ENCODE measurements at places on chromosomes 5 and 9.

DNA sequence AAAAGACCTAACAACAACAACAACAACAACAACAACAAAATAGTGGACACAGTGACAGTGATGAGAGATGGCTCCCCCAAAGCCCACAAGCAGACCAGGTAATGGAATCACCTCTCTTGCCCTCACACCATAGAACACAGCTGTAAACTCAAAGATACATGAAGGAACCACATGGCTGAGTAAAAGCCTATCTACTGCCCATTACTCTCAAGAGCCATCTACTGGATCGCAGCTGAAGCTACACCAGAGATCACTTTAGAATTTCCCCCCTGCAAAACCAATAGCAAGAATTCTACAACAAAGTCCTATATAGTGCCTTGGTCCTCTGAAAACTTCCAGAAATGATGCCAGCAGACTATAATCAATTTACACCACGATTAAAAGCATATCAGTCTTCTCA, 1537.6 kb upstream of the CDH9 start:
- DNase-seq, result no peak

- DNase-seq, result no peak
Observed at GRCh38 chr5:88979244-88979643, 96.3 kb upstream of the MEF2C start.

GRCh38 chr5:165000479-165001190, 1495.2 kb downstream of the MAT2B start:
- no peak for DNase-seq

GRCh38 chr5:60339691-60340201, 360.2 kb downstream of the DEPDC1B start:
- no peak for DNase-seq
